G401 (cell line): ENCODE measurements at places on chromosomes 7 and 10. TPM values are rescaled to one million over a fixed set of nuclear protein-coding genes. Genes with fewer than 3 reads are reported as not detected.

The NCAPG2 gene
- 18.2 and 32.3 TPM in 2 replicates for total RNA-seq

The VKORC1L1 gene
- 7.9 and 11.5 TPM in 2 replicates for total RNA-seq

The ASB13 gene
- 16.4 and 17.9 TPM in 2 replicates for total RNA-seq

The FAM180A gene
- total RNA-seq = not detected in 2 replicates

The GFRA1 gene
- 0.37 and 1.1 TPM in 2 replicates for total RNA-seq

GRCh38 chr10:118028619-118029018 is 18.1 kb downstream of the RAB11FIP2 start:
- no peak for DNase-seq

- DNase-seq = no peak
These were observed 182.5 kb upstream of the PRSS58 start for GRCh38 chr7:142440219-142440905.

- DNase-seq = no peak
These were observed 78.7 kb upstream of the MKLN1 start for GRCh38 chr7:131249003-131249402.

- no peak for DNase-seq
These were observed 82.4 kb downstream of the DLG5 start for GRCh38 chr10:77844177-77844576.

- DNase-seq = peak; percentile 71
These were observed 158.4 kb downstream of the NEURL1 start for GRCh38 chr10:103651783-103652476.

DNA sequence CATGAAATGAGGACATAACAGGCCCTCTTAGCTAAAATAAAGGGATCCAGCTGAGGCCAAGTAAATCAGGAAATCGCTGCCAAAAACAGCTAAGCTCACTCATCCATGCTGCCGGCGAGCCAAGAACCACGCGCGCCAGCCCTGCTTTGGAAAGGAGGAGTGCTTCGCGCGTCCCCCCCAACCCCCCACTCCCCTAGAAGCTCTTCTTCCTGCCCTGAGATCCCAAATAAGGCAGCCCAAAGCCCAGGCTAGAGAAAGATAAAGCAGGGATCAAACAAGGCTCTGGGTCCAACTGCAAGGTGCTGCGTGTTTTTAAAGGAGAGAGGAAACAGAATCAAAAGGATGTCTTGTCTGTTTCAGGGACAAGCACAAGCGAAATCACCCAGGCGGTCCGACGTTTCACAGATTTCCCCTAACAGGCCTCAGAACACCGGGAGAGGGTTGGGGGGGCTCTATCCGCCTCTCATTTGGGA is 168.3 kb upstream of the AUTS2 start:
- DNase-seq = peak; percentile 32

DNA sequence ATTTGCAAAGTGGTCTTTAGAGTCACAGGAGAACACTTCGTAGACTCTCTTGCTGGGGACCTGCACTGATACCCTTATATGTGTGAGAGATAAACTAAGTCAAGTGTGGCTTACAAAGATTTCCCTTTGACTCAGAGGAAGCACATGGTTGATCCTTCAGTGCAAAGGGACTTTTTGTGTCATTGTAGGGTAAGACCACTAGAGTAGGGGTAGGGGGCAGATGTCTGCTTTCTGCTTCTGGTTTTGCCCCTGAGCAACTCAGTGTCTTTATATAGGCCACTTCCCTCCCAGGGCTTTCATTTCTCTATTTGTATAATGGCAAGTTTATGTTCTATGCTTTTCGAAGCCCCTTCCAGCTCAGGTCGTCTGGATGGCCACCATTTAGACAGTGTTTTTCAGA is 281.7 kb downstream of the SORCS3 start:
- no peak for DNase-seq

- DNase-seq = no peak
These were observed 139.0 kb downstream of the NRF1 start for GRCh38 chr7:129750501-129750900.

DNA sequence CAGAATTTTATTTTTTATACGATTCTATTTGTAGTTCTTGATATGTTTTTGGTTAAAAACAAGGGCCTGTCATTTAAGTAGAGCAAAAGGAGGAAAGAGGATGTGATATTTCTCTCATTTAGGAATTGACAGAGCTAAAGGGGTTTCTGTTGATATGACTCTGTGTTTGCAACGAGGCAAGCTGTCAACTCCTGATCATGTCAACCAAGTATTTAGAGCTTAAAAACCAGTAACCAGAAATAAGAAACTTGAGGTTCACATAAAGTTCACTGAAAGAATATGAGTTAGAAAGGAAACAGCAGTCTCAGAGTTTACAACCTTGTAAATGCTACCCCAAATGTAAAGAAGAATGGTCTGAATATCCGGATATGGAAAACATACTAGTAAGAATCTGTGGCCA is 434.2 kb downstream of the PARD3 start:
- DNase-seq = no peak
